Renal cortical epithelial cell (primary cell): ENCODE measurements at places on chromosomes 1 and 21. TPM values are rescaled to one million over a fixed set of nuclear protein-coding genes. Genes with fewer than 3 reads are reported as not detected.
A peak's percentile ranks its signal among the peaks of the same experiment; 100 is the strongest.

DNA sequence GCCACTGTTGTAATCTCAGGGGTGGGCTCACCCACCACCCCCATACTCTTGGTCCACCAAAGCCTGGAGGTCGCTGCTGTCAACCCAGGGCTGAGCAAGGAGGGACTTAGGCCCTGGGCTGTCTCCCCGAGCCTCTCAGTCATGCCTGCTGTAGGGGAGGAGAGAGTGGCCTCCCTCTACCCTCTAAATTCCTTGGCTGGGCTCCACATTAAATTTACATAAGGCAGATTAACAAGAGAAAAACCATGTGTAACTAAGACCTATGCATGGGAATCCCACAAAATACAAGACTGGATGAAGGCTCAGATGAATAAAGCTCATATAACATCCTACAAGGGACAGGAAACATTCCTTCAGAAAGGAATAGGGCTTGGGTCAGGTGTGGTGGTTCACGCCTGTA, 1.8 kb upstream of the PIK3CD start:
- no peak for DNase-seq

- DNase-seq = no peak
These were observed 8.4 kb upstream of the NBPF11 start for GRCh38 chr1:148160343-148161052.

DNA sequence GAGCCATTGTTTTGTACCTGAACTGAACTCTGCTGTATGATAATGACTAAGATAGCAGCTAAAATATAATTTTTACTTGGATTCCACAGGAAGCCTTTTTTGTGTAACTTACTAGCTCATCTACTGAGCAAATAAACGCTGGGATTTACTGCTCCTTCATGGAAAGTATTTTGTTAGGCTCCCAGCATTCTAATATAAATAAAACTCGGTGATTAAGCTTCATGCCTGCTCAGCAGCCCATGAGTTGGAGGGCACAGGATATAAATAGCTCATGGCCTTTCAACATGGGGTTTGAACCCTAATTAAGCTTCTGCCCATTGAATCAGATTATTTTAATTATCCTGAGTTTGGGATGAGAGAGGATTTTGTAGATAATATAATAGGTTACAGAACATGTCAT, 180.0 kb downstream of the PCP4 start:
- DNase-seq = no peak

DNA sequence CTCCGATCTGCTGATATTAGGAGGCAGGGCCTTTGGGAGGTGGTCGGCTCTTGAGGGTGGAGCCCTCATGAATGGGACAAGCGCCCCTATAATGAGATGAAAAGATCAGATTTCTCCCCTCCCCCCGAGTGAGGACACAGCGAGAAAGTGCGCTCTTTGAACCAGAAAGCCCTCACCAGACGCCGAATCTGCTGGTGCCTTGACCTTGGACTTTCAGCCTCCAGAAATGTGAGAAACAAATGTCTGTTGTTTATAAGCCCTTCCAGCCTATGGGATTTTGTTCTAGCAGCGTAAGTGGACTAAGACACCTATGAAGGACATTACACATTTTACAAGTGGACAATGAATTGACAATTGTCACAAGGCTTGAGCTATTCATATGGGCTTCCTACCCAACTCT, 80.2 kb downstream of the RIPK4 start:
- no peak for DNase-seq

DNA sequence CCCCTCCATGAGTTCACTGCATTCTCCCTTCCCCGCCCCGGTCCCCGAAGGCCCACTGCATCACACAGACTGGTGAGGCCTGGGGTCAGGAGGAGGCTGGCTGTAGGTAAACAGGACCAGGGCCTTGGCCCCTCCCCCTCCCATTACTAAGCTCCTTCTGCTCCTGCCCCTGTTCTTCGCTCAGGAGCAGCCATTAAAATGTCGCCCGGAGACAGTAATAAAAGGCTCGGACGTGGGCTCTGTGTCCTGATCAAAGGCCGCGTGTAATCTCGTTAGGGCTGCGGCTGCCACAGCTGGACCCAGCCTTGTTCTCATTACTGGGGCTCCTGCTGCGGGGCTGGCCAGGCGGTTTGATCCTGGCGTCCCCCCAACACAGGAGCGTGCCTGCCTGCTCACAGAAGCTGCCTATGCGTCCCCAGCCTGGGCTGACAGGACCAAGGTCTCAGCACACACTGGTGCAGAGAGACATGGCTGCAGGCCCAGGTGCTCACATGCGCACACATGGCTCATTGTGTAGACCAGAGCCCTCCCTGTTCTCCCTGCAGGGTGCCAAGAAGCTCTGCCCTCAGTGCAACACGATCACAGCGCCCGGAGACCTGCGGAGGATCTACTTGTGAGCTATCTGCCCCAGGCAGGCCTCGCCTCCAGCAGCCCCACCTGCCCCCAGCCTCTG, 24.0 kb downstream of the TMEM53 start:
- DNase-seq = no peak

DNA sequence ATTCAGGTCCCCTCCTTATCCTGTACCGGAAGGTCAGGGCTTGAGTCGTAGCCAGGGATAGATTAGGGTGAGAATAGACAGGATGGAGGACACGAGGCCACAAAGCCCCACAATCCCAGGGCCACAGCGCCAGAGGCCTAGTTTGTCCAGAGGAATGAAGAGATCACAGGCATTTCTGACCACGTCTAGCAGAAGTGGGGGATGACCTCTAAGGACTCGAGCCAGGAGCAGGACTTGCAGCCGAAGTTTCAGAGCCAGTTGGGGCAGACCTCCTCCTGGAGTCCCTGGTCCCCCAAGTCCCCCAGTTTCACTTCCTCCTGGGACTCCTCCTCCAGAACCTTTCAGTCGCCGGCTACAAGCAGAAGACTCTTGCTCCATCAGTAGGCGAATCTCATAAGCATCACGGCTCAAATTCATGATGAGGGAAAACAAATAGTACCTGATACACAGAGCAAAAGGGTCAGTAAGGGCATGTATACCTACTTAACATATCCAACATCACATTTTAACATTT, 2.3 kb upstream of the ITGA10 start:
- DNase-seq = no peak

DNA sequence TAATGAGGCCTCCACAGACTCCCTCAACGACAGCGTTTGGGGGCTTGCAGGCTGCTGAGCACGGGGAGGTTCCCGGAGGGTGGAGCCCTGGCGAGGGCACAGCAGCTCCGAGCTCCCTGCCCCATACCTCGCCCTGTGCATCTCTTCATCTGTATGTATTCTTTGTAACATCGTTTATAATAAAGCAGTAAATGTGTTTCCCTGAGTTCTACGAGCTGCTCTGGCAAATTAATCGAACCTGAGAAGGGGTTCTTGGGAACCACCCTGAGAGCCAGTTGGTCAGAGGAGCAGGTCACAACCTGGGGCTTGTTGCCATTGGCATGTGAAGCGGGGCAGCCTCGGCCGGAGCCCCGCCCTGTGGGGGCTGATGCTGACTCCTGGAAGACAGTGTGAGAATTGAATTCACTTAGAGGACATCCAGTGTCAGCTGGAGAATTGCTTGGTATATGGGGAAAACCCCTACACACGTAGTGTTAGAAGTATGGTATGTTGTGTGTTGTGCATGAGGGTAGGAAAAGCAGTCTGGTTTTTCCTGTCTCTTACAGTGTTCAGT, 11.5 kb downstream of the SLC37A1 start:
- no peak for DNase-seq

DNA sequence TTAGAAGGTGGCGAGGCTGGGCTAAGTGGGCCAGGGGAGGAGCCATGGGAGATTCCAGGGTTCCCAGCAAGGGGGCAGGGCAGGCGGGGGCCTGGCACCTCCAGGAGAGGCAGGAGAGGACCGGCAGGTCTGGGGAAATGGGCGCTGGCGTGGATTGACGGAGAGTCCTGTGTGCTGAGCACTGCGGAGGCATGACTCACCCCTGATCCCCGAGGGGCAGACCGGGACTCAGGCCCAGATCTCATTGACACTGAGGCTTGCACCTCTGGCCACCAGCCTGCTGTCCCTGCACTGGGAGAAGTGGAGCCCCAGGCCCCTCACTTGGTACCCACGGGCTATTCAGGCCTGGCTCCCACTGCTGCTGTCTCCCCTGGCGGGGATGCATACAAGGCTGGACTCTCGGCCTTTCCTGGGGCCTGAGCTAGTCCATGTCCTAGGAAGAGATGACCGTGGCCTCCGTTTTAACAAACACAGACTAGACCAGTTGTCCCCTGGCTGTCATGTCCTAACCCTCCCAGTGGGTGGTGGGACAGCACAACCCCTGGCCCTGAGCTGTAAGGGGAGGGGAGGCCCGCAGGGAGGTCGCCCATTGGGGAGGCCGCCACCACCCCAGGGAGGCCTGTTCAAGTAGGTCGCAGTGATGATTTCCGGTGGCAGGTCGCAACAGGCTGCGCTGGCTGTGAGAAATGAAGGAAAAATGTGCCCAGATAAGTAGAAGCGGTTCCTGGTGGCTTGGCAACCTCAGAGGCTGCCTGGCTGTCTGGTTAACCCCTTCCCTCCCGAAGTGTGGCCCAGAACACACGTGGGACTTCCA, 39.7 kb downstream of the RIPK4 start:
- peak; percentile 54 for DNase-seq

DNA sequence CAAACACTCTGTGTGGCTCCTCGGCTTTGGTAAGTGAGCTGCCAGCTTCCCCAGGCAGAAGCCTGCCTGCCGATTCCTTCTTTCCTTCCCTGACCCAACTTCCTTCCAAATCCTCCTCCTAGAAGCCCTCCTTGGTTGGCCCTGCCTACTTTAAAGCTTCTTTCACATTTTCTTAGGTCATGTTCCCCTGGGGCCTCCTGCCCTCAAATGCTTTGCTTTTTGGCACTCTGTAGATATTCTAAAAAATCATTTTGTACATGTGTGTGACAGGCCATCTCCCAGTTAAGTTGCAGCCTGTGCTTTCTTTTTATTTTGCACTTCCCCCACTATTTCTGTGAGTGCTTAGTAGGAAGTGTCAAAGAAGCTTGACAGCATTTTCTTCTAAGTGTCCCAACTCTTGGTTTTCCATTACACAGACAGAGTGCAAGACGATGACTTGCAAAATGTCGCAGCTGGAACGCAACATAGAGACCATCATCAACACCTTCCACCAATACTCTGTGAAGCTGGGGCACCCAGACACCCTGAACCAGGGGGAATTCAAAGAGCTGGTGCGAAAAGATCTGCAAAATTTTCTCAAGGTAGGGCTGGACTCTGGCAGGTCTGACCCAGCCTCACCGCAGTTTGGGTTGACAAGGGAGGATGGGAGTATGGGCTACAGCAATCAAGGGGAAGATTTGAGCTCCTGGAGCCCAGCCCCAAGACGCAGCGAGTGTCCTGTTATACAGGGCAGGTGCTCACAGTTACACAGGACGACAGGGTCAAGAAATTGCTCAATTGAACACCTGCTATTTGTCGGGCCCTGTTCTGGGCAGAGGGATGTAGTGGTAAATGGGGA, at the start of gene S100A9:
Gene S100A9 (plus strand): TSS at position 2 of the 838 bp plus-strand sequence. CDS start 430 bp downstream, at position 432.
- no peak for DNase-seq

DNA sequence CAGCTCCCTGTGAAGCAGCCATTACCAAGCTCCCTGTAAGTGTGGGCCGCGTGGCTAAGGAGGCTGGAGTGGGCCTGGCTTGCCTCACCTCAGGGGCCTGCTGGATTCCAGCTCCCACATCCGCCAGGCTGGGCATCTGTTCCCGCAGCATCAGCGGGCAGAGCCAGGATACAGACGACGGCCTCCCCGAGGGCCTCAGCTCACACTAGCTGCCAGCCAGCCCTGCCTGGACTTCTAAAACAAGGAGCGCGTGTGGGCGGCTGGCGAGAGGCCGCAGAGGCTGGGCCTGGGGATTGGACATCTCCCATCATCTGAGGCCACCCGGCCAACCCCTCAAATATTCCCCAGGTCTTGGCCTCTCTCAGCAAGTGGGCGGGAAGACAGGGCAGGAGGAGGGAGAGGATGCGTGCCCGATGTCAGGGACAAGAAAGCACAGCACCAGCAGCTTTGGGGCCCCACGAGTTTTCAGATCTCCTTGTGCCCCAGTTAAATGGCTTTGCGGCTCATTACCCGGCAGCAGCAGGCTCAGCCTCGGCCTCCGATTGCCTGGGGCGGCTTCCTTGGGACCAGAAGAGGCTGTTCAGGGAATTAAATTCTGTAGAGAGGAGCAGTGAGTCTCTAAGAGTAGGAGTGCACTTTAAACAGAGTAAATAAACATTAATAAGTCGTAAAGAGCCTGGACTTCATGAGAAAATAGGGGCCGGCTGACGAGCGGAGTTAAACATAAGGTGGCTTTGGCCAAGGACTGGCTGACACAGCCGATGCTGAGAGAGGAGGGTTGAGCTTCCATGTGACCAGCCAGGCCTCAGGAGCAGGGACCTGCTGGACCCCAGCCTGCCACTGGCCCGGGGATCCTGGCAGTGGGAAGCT, 208.9 kb upstream of the C1orf174 start:
- no peak for DNase-seq

DNA sequence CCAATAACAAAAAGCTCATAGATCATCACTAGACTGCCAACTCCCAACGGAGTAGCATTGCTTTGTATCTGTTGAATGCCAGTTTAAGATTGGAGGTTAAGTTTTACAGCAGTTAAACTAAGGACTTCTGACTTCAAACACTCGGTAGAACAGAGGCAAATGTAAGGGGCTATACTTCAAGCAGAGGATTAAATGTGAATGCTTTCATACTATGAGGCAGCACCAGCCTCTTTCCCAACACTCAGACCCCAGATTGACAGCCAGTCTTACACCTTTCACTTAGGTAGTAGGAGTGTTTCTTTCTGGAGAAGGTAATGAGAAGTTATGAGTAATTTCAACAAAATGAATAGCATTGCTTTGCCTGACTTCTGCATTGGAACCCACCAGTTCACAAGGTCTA, 22.8 kb downstream of the OR10R2 start:
- DNase-seq = no peak

DNA sequence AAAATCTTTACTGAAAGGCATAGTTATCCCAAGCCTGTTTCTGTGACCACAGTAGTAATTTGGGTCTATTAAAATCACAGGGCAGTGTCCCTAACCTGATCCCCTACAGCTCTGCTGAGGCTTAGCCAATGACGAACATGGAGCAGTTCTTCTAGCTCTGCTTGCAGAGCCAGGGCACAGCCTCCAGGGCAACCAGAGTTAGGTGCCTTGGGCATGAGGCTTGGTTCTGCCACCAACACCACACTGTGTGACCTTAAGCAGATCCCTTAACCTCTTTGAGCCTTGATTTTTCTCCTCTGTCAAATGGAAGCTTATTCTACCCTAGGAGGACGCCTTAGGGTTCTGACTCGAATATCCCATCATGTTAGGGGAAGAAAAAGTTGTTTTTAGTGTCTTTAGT, 86.7 kb upstream of the TLR5 start:
- DNase-seq = no peak

DNA sequence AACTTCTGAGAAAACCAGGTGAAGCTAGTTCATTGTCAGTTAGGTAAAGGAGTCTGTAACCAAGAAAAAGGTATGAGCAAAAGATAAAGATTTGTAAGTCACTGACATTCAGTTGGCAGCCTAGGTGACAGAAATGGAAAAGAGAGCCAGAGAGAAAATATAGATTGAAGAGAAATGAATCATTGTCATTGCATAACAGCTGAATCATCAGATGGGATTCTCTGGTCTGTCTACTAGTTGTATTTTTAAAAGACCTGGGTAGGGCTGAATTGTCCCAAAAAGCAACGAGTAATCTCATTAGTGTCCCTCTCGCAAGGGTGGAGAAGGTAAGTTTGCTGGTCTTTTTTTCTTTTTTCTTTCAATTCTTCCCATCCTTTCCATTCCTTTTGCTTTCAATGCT, 36.6 kb downstream of the PTGS2 start:
- DNase-seq = no peak

ABCA4 gene
- total RNA-seq = 0.52 and 1.3 TPM in 2 replicates

PALMD gene
- total RNA-seq = 0.20 TPM in 1 of 2 replicates, not detected in the other

LRRC53 gene
- not detected in 2 replicates for total RNA-seq

RPS6KC1 gene
- 25.5 and 28.2 TPM in 2 replicates for total RNA-seq

NPL gene
- total RNA-seq = 0.35 and 1.5 TPM in 2 replicates
